ENCODE measurements at places on chromosomes 3 and 15.
A peak's percentile ranks its signal among the peaks of the same experiment; 100 is the strongest.

- no peak for DNase-seq
Observed at GRCh38 chr15:37731146-37731746, 203.2 kb upstream of the TMCO5A start.

DNA sequence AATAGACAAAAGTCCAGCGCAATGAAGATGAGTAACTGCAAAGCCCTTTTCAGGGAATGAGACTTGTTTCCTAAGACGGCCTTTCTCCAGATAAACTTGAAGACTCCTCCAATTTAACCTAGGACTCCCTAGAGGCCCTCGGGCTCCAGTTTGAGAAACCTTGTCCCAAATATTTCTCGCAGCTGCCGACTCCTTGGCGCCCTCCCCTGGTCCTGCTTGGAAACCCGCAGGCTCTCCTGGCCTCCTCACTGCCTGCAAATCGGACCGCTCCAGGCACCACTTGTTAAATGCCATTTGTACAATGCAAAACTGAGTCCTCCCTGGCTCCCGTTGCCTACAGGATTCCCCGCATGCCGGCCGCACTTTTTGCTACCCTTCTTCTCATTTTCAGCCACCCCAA, 36.8 kb downstream of the MUC4 start:
- DNase-seq: peak; percentile 58

DNA sequence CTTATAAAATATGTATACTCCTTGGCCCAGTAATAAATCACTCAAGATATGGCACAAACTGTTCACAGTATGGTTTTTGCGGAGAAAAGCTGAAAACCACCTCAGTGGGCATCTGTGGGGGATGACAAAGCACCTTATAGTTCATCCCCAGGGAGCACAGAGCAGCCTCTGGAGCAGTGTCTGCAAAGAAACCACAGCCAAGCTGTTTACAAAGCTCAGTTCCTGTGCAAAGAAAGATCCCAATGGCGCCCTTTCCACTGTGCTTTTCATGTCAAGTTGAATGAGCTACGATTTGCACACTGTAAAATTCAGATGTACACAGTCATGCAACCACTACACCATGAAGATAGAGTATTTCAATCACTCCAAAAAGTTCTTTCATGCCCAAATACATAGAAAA, 2.5 kb upstream of the EFCC1 start:
- DNase-seq: no peak

DNA sequence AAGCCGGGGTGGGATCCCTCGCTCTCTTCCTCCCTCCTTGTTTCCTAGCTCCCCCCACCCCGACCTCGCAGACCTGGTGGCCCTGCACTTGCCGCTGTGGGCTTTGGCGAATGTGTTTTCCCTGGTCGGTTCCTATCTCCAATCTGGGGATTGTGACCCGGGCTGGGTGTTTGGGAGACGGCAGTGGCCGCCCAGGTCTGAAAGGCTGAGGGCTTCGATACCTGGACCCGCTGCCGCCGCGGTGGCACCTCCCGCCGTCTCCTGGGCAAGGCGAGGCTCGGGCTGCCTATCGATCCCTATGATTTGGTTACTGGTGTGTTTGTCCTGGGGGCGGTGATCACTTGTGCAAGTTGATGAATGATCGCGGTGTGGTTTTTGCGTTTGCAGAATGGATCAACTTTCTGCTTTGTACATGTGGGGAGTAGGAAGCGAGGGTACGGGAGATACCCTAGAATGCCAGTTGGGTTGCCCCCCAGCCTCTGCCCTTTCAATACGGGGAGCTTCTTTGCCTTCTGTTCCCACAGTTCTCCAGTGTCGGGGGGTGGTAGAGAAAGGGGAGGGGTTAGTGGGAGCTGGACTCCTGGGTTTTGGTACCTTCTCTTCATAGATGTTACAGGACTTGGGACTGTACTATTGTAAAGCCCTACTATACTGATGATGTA, 3.0 kb downstream of the BBX start:
- no peak for DNase-seq

Data from A549 (cell line).